ENCODE measurements at places on chromosomes 7 and 10. TPM values are rescaled to one million over a fixed set of nuclear protein-coding genes. Genes with fewer than 3 reads are reported as not detected.

Gene LIPM
- total RNA-seq, result not detected

Gene SLC16A12
- 1.2 TPM for total RNA-seq

Gene HOXA4
- total RNA-seq, result 3.7 TPM

Gene HHEX
- 10.9 TPM for total RNA-seq

Gene RBP4
- total RNA-seq, result 23.3 TPM

Gene MAGI2
- total RNA-seq, result 18.3 TPM

All from thoracic aorta (tissue), 2 donors.